Testis (tissue), 5 donors: ENCODE measurements at places on chromosomes 11 and 22. TPM values are rescaled to one million over a fixed set of nuclear protein-coding genes. Genes with fewer than 3 reads are reported as not detected.

The RIC3 gene
- total RNA-seq = 42.3 TPM

The CELSR1 gene
- total RNA-seq = 13.8 TPM

The OR5A1 gene
- total RNA-seq = 1.3 TPM

The HPX gene
- total RNA-seq = 2.7 TPM

The TMEM151A gene
- 1.7 TPM for total RNA-seq

The ZFTA gene
- total RNA-seq = 31.0 TPM

The PHETA2 gene
- total RNA-seq = 2.8 TPM

The MRGPRX4 gene
- not detected for total RNA-seq

The POU2AF1 gene
- total RNA-seq = 2.8 TPM

The CALCA gene
- not detected for total RNA-seq

The SAMM50 gene
- total RNA-seq = 50.3 TPM

The SLC22A9 gene
- not detected for total RNA-seq

The SMC1B gene
- 24.7 TPM for total RNA-seq
